Stimulated activated CD8-positive, alpha-beta memory T cell treated with anti-CD3 and anti-CD28 coated beads, Interleukin-4, amount 100 ng/mL, for 4 hours (primary cell): ENCODE measurements at places on chromosomes 7 and 10.

DNA sequence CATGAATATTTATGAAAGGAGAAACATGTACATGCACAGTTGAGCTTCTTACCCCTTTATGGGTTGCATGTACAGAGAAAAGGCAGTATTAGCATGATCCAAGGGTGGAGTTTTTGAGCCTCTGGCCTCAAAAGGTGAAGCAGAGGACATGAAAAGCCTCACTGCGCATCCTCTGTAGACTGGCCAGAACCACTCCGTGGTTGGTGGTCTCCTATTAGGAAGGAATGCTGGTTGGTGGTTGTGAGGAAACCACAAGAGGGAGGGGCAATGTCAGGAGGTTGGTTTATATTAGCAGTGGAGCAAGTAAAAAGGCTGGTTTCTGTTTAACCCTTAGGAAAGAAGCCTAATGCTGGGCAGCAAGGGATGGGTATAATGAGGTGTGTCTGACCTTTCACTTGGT, 37.5 kb downstream of the AHCYL2 start:
- no peak for DNase-seq

DNA sequence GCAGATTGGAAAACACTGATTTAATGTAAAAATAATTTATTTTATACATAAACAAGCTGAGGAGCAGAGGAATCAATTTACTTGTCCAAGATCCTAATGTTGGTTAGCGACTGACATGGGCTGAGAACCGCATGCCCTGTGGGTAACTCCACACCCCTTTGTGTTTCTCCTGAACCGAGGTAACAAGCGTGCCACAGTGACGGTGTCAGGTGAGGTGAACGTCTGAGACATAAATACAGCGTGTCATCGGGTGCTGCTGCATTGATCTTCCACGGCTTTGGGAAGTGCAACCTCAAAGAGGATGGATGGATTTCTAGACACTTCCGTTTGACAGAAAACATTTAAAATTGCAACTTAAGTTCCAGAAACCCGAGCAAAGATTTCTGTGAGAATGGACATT, 386.8 kb upstream of the ADARB2 start:
- DNase-seq, result no peak

DNA sequence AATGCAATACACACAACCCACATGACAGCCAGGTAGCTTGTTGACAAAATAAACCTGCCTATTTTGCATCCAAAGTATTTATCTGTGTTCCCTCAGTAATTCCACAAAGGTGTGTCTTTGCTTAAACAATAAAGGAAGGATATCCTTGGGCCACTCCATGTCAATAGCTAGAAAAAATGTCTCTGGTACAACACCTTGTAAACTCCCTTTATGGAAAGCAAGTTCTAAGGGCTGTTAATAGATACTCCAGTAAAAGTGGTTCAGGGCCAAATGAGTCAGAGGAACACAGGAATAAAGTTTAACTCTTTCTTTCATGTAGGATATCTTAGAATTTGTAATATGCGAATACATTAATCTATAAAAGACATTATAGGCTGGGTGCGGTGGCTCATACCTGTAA, 96.9 kb upstream of the LRRTM3 start:
- DNase-seq, result no peak

DNA sequence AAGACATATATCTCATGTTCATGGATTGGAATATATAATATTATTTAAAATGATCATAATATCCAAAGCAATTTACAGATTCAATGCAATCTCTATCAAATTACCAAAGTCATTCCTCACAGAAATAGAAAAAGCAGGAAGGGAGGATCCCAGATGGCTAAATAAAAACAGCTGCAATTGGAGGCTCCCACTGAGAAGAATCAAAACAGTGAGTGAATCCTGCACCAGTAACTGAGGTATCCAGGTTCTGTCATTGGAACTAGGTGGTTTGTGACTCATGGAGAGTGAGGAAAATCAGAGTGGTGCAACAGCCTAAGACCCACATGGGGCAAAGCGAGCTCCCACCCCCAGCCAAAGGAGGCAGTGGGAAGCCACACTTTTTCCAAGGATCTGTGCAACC, 128.4 kb downstream of the MTERF1 start:
- DNase-seq, result no peak

- no peak for DNase-seq
Measured at GRCh38 chr7:94561841-94562514, 52.4 kb downstream of the CASD1 start.

DNA sequence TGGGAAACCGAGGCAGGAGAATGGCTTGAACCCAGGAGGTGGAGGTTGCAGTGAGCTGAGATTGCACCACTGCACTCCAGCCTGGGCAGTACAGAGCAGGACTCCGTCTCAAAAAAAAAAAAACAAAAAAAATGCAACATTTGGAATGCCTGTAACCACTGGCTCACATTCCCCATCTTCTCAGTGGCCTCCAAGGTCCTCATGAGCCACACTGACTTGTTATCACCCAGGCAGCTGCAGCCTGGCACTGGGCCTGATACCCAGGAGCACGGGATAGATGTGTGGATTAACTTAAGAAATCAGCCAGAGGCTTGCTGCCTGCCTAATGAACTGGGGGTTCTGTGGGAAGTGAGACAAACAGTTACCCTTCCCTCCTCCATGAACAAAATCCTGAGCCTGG, 23.0 kb downstream of the JCAD start:
- no peak for DNase-seq

DNA sequence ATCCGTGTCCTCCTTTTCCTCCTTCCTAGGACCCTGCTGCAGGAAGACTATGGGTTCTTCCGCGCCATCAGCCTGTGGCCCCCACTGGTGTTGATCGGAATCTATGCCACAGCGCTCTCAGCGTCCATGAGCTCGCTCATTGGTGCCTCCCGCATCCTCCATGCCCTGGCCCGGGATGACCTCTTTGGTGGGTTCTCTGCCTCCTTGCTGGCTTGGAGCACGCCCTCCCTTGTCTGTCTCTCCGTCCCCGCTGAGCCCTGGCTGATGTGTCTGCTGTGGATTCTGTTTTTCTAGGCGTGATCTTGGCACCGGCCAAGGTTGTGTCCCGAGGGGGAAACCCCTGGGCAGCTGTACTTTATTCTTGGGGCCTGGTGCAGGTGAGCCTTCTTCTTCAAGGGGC, 7.3 kb upstream of the TRIP6 start:
- no peak for DNase-seq

DNA sequence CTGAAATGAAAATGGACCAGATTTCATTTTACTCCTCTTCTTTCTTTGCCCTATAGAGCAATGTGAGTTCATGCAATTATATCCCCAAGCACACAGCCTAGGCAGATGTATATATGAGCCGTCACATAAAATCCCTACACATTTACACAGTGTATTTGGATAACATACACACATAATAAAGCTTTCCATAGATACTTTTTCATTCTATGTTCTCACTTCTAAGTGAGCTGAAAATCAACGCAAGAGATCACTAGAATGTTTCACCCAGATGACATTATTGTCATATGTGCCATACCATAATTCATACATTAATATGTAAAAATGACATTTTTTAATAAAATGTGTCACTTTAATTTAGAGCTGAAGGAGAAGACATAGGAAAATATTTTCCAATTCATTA, 129.4 kb downstream of the INHBA start:
- no peak for DNase-seq

DNA sequence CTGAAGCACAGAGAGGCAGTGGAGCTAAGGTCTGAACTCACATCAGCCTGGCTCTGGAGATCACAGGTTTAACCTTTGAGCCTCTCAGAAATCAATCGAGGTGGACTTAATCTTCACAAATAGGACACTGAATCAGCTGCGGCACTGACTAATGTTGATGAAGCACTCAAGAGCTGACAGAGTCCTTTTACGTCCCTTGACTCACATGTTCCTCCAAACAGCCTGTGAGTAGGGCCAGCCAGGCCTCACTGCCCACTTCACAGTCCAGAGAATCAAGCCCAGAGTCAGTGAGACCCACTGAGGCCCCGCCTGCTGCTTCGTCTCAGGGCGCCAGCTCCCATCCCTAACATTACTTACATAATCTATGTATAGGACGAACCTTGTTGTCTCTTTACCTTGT, 63.1 kb downstream of the TNS3 start:
- no peak for DNase-seq

- DNase-seq, result no peak
Measured at GRCh38 chr7:105131033-105131656, 117.1 kb downstream of the KMT2E start.

DNA sequence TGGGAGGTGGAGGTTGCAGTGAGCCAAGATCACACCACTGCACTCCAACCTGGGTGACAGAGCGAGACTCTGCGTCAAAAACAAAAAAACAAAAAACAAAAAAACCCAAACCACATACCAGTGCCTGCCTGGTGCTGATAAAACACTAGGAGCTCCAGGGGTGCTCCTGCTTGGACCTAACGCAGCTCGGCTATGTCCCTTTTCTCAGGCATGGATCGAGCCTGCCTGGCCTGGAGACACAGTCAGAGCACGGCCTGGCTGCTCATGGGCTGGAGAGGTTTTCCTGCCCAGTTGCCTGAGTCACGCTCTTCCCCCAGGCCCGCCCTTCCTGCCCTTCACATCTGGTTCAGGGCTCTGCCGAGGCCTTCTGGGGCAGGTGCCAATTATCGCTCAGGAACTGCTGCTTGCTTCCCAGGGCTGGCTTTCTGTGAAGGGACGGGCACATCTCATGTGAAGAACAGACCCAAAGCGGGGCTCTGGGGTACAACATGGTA, 12.6 kb upstream of the NPFFR1 start:
- DNase-seq, result no peak

DNA sequence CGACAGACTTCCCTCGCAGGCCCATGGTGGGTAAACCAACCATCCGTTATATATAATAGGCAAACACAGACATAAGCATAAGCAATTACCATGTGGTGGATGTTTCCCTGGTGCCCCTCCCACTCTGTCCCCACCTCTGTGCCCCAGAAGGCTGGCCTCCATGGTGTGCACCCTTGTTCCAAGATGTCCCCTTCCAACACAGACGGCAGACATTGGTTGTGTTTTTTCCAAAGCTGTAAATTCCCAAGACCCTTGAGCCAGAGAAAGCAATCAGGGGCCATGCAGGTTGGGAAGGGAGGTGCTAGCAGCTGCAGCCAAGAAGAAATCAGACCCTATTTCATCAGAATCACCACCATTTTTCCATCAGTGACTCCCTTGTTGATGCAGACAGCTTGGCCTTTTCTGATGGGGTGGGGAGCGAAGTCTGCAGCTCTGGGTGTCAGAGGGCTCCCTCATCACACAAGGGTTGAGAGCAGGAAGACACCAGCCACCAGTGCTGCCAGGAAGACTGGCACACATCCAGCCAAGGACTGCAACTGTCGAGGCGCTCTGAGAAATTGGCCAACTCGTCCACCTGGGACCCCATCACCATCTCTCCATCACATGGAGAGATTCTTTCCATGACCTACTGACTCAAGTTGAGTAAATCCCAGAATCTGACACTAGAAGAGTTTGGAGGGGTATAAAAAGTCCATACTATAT, 86.8 kb upstream of the CHST15 start:
- no peak for DNase-seq

GRCh38 chr10:119313644-119314043, 106.3 kb downstream of the GRK5 start:
- peak; percentile 32 for DNase-seq

DNA sequence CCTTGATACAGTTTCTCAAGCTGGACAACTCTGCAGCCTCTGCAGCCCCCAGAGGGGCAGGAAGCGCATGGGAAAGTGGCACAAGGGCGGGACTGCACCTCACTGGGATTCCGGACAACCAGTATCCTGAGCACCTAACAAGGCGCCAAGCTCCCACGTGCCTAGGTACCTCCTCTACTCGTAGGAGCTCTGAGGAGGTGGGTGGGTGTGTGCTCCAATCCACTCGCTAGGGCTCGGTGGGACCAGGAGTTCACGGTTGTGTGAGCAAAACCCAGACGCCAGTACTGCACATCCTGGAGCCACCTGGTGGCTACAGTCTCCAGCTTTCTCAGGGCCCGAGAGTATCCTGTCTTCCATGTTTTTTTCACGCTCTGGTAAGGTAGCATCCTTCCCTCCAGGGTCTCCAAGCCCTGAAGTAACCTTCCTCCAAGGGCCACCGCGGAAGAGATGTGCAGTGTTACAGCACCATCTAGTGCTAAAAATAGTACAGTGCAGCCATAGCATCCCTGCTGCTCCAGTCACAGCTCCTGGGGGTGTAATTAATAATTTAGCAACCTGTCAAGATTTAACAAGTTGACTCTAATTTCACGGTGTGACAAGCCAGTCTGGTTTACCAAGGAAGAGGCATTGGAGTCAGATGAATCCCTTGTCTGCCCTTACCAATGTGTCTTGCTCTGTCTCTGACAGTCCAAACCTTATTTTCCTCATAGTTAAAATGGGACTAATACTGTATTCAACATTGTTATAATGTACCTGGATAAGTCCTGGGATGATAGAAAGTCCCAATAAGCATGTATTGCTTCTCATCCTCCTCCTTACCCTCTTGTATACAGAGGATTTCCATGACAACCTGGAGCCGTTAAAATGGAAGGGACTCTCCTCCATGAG, 70.4 kb downstream of the HERPUD2 start:
- no peak for DNase-seq

- DNase-seq, result no peak
Measured at GRCh38 chr7:108254259-108254658, 124.1 kb upstream of the LAMB4 start.

- DNase-seq, result no peak
Measured at GRCh38 chr10:84798312-84798711, 469.9 kb downstream of the CCSER2 start.

DNA sequence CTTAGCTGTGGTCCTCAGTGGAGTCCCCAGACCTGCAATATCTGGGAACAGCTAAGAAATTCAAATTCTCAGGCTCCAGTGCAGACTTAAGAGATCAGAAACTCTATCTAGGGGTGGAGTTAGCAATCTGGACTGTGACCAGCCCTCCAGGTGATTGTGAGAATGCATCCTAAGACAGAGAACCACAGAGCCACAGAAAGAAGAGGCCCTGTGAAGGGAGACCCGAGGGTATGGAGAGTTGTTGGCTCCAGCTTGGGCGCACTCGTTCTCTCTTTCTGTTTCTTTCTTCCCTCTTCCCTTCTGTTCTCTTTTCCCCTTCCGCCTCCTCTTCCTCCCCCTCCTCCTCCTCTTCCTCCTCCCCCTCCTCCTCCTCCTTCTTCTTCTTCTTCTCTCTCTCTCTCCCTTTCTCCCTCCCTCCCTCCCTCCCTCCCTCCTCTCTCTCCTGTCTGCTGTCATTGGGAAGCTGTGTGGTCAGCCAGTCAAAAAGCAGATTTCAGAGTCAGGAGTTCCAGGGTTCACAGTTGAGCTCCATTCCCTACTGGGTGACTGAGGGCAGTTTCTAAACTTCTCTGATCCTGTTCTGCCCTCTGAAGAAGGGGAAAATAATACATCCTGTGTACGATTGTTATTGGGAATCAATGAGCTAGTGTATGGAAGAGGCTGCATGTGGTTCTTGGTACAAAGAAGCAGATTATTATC, 62.1 kb upstream of the STEAP1B start:
- no peak for DNase-seq

DNA sequence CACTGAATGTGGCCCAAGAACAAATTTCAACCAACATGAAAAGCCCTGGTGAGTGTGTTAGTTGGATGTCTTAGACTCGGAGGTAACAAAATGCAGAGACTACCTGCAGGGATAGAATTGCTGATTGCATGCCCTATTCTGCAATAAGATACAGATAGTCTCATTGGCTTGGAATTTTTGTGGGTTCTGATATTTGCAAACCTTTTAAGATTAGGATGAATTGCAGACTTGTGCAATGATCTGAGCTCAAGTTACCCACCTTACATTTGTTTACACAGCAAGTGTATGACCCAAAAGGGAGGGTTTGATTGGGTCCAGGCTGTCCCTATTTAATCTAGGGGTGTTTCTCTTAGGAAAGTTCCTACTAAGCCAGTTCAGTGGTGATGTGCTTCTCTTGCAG, 45.4 kb downstream of the GPR37 start:
- DNase-seq, result no peak
